ENCODE measurements at places on chromosomes 2 and 18. TPM values are rescaled to one million over a fixed set of nuclear protein-coding genes. Genes with fewer than 3 reads are reported as not detected.

DNA sequence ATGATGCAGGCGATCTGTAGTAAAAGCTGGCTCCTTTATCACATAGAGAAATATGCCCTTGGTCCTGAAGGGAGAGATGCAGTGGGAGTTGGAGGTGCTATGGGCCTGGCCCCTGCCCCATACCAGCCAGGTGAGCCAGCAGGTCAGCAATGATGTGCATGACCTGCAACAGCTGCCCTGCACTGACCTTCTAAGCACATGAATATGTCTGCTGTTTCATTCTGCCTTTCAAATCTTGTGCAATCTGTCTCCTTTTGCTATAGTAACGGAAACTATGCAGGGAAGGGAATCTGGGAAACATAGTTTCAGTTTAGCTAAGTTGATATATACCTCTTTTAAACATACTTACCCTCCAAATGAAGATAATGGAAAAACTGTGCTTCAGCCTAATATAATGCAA lies 235.2 kb downstream of the TDRD15 start:
- no peaks in the 10 kb centered on the region for H3K4me1 ChIP-seq
- DNase-seq: no peak
- H3K36me3 ChIP-seq: no peaks in the 10 kb centered on the region
- H3K4me3 ChIP-seq: no peak overlapping the region
- H3K27me3 ChIP-seq: no peaks in the 10 kb centered on the region
- H3K27ac ChIP-seq: no peak overlapping the region

- H3K36me3 ChIP-seq: no peaks in the 10 kb centered on the region
- DNase-seq: no peak
- H3K4me1 ChIP-seq: no peaks in the 10 kb centered on the region
Measured at GRCh38 chr2:167471734-167472133, 583.5 kb downstream of the XIRP2 start.

GRCh38 chr2:173109253-173110188 lies 33.9 kb downstream of the MAP3K20 start:
- peak overlapping the region; percentile 27 for H3K27ac ChIP-seq
- H3K27me3 ChIP-seq: no peaks in the 10 kb centered on the region
- DNase-seq: no peak
- no peak overlapping the region for H3K4me3 ChIP-seq
- H3K36me3 ChIP-seq: no peaks in the 10 kb centered on the region

GRCh38 chr2:208315081-208315788 lies 49.2 kb downstream of the PIKFYVE start:
- peaks cover 24% of the 10 kb centered on the region for H3K36me3 ChIP-seq
- H3K4me3 ChIP-seq: no peak overlapping the region
- H3K27ac ChIP-seq: no peak overlapping the region
- H3K27me3 ChIP-seq: no peaks in the 10 kb centered on the region
- peaks cover 10% of the 10 kb centered on the region for H3K4me1 ChIP-seq

DNA sequence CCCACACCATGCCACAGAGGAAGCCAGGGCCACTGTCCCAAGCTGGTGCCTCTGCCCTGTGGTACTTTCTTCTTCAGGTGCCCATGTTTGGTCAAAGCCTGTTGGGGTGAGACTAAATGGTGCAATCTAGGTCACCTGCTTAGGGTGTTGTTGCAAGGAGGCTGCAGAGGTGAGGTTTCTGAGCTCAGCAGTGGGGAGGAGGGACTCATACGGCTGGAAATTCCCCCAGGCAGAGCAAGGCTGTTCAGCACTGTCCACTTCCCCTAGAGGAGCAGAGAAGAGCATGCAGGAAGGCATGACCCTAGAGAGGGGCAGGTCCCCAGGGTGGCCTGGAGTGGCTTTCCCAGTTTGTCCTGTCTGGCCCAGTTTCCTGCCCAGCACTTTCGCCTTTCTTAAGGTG lies 211.0 kb downstream of the HAUS1 start:
- no peaks in the 10 kb centered on the region for H3K27me3 ChIP-seq
- H3K27ac ChIP-seq: no peak overlapping the region
- no peaks in the 10 kb centered on the region for H3K4me1 ChIP-seq
- no peaks in the 10 kb centered on the region for H3K36me3 ChIP-seq

DNA sequence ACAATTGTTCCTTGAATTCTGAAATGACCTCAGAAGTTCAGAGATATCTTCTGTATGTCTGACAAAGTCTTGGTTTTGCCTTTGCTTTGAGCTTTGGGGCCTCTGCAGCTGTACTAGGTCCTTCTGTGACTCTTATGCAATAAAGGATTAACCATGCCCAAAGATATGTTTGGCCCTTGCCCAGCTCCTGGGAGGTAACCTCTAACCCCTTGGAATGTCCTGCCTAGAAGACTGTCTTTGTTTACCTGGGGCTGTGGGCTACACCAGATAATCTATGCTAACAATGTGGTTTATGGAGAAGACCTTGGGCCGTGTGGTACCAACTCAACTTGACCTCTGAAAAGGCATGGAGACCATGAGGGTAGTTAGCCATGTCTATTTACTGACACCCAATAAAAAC lies 140.9 kb upstream of the CAPN13 start:
- H3K4me3 ChIP-seq: no peak overlapping the region
- DNase-seq: no peak
- no peaks in the 10 kb centered on the region for H3K36me3 ChIP-seq
- no peaks in the 10 kb centered on the region for H3K27me3 ChIP-seq
- H3K4me1 ChIP-seq: no peaks in the 10 kb centered on the region

- no peaks in the 10 kb centered on the region for H3K36me3 ChIP-seq
- no peaks in the 10 kb centered on the region for H3K27me3 ChIP-seq
- H3K4me3 ChIP-seq: no peak overlapping the region
- no peaks in the 10 kb centered on the region for H3K4me1 ChIP-seq
Measured at GRCh38 chr18:38450876-38451275, 885.3 kb upstream of the CELF4 start.

DNA sequence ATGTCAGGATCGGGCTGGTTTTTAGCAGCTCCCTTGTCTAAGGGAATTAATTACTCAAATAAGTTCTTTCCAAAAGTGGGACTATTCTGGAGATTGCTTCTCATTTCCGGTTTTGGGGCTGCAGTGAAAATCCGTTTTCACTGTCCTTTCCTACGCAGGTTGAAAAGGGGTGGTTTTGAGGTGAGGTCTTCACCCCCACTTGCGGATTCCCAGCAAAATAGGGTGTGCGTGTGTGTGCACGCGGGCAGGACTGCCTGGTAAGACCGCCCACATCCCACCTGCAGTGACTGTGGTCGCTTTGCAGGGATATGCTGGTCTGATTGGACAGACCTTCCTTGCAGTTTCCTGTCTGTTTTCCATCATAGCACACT lies 472 bp upstream of the PLEKHM3 start:
- H3K4me3 ChIP-seq: peak overlapping the region; percentile 73
- H3K27ac ChIP-seq: peak overlapping the region; percentile 73
- peaks cover 27% of the 10 kb centered on the region for H3K4me1 ChIP-seq
- no peak for DNase-seq

GRCh38 chr2:15159206-15159605 lies 401.9 kb downstream of the NBAS start:
- H3K36me3 ChIP-seq: no peaks in the 10 kb centered on the region
- peaks cover 8% of the 10 kb centered on the region for H3K4me1 ChIP-seq
- no peaks in the 10 kb centered on the region for H3K27me3 ChIP-seq

- H3K27ac ChIP-seq: no peak overlapping the region
- DNase-seq: no peak
- no peaks in the 10 kb centered on the region for H3K27me3 ChIP-seq
- no peak overlapping the region for H3K4me3 ChIP-seq
- H3K4me1 ChIP-seq: no peaks in the 10 kb centered on the region
- no peaks in the 10 kb centered on the region for H3K36me3 ChIP-seq
Measured at GRCh38 chr2:202610380-202610779, 24.4 kb upstream of the FAM117B start.

- H3K27ac ChIP-seq: no peak overlapping the region
- no peak overlapping the region for H3K4me3 ChIP-seq
- DNase-seq: no peak
- no peaks in the 10 kb centered on the region for H3K36me3 ChIP-seq
- no peaks in the 10 kb centered on the region for H3K27me3 ChIP-seq
Measured at GRCh38 chr2:59583173-59583765, 970.2 kb downstream of the BCL11A start.

- no peak for DNase-seq
- no peak overlapping the region for H3K4me3 ChIP-seq
- no peak overlapping the region for H3K27ac ChIP-seq
- H3K36me3 ChIP-seq: no peaks in the 10 kb centered on the region
- H3K27me3 ChIP-seq: no peaks in the 10 kb centered on the region
Measured at GRCh38 chr18:46236156-46236555, 132.0 kb downstream of the HAUS1 start.

DNA sequence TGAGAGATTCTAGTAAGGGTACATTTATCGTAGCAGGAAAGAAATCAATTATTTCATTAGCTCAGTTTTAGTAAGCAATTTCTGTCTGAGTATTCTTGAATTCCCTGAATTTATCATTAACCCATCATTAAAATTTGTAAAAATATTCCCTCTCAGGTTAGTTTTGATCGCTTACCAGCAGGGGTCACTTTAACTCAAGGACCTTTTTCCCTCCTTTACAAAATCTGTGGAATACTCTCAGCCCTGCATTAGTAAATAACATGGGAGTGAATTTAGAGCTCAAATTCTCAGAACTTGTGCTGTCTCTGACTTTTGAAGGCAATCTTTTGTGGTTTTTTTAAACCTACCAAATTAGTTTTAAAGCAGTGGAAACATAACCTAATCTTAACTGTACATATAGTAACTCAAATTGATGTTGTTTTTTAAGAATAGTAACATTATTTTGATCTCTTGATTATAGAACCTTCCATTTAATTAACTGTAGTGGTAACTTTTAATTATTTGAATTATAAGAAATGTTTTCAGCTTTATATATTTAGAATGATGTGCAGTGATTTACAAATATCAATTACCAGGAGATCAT lies 97.2 kb downstream of the AGPS start:
- no peaks in the 10 kb centered on the region for H3K36me3 ChIP-seq
- H3K27me3 ChIP-seq: no peaks in the 10 kb centered on the region
- DNase-seq: no peak

- H3K27me3 ChIP-seq: no peaks in the 10 kb centered on the region
- H3K4me1 ChIP-seq: peaks cover 22% of the 10 kb centered on the region
- H3K36me3 ChIP-seq: no peaks in the 10 kb centered on the region
Measured at GRCh38 chr2:24080701-24081100, 3.9 kb downstream of the TP53I3 start.

- no peak for DNase-seq
- no peaks in the 10 kb centered on the region for H3K27me3 ChIP-seq
- H3K4me1 ChIP-seq: no peaks in the 10 kb centered on the region
Measured at GRCh38 chr2:62920070-62920469, 130.6 kb upstream of the OTX1 start.

- H3K4me1 ChIP-seq: no peaks in the 10 kb centered on the region
- no peak overlapping the region for H3K27ac ChIP-seq
- H3K4me3 ChIP-seq: no peak overlapping the region
- DNase-seq: no peak
- no peaks in the 10 kb centered on the region for H3K27me3 ChIP-seq
Measured at GRCh38 chr2:111005307-111005706, 115.4 kb upstream of the BCL2L11 start.

DNA sequence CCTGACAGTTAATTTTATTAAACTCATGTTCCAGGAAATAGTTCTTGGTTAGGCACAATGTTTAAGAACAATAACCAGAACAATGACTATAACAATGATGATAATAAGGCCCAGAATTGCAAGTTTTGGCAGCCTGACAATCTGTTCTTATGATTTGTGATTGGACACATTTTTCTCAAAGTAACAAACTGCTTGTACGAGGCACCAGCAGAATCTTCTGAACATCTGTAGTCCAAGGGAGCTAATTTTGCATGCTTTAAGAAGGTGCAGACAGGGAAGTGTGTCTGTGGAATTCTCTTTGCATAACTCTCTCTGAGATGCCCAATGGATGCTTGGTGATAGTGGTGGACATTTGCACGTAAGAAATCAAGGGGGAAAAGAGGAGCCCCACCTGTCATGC lies 709.3 kb downstream of the SLC4A3 start:
- no peaks in the 10 kb centered on the region for H3K36me3 ChIP-seq
- no peak overlapping the region for H3K4me3 ChIP-seq
- H3K27ac ChIP-seq: no peak overlapping the region

GRCh38 chr2:23838996-23839395 lies 87.9 kb downstream of the ATAD2B start:
- no peak overlapping the region for H3K4me3 ChIP-seq
- H3K27me3 ChIP-seq: no peaks in the 10 kb centered on the region
- H3K4me1 ChIP-seq: no peaks in the 10 kb centered on the region

GRCh38 chr2:73640946-73641766 lies 1.1 kb downstream of the NAT8 start:
- no peaks in the 10 kb centered on the region for H3K4me1 ChIP-seq
- no peak for DNase-seq
- no peak overlapping the region for H3K4me3 ChIP-seq
- H3K36me3 ChIP-seq: no peaks in the 10 kb centered on the region
- no peaks in the 10 kb centered on the region for H3K27me3 ChIP-seq

- no peaks in the 10 kb centered on the region for H3K4me1 ChIP-seq
- H3K36me3 ChIP-seq: no peaks in the 10 kb centered on the region
- H3K27ac ChIP-seq: no peak overlapping the region
- no peak overlapping the region for H3K4me3 ChIP-seq
- no peaks in the 10 kb centered on the region for H3K27me3 ChIP-seq
Measured at GRCh38 chr2:178993788-178994187, 56.1 kb downstream of the CCDC141 start.

- H3K36me3 ChIP-seq: no peaks in the 10 kb centered on the region
- DNase-seq: no peak
- no peak overlapping the region for H3K27ac ChIP-seq
- no peak overlapping the region for H3K4me3 ChIP-seq
- peaks cover 28% of the 10 kb centered on the region for H3K4me1 ChIP-seq
Measured at GRCh38 chr2:120930864-120931263, 195.2 kb downstream of the GLI2 start.

DNA sequence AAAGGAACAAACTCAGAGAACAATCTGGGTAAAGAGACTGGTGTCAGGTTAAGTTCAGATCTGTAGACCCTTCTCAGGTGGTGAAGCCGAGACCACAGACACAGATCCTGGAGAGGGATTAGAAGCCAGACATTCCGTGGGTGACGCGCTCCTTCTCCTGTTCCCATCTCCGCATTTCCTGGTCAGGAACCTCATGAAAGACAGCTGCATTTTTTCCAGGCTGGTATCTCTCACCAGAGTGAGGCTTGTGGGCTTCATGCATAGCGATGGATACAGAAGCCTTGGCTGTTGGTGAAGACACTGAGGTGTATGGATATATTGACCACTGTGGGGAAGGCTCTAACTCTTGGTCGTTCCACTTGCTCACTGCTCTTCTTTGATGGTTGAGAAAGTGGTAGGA lies 152.6 kb downstream of the FAM210A start:
- no peak overlapping the region for H3K4me3 ChIP-seq
- no peaks in the 10 kb centered on the region for H3K27me3 ChIP-seq
- peak; percentile 74 for DNase-seq
- no peaks in the 10 kb centered on the region for H3K36me3 ChIP-seq
- H3K4me1 ChIP-seq: peaks cover 31% of the 10 kb centered on the region
- no peak overlapping the region for H3K27ac ChIP-seq

Gene DHX57
- total RNA-seq: 10.6 TPM

Gene RHBDD1
- 27.3 TPM for total RNA-seq

Gene CYBRD1
- 226 TPM for total RNA-seq

Gene CNOT9
- 46.4 TPM for total RNA-seq

Gene SKA1
- 0.74 TPM for total RNA-seq

Gene WIPF1
- 20.4 TPM for total RNA-seq

Gene GKN1
- not detected for total RNA-seq
